Stimulated activated CD4-positive, alpha-beta T cell treated with anti-CD3 and anti-CD28 coated beads, Interleukin-1b, Interleukin-23, amount 100 ng/mL, for 4 hours (primary cell): ENCODE measurements at places on chromosomes 13 and 19.

DNA sequence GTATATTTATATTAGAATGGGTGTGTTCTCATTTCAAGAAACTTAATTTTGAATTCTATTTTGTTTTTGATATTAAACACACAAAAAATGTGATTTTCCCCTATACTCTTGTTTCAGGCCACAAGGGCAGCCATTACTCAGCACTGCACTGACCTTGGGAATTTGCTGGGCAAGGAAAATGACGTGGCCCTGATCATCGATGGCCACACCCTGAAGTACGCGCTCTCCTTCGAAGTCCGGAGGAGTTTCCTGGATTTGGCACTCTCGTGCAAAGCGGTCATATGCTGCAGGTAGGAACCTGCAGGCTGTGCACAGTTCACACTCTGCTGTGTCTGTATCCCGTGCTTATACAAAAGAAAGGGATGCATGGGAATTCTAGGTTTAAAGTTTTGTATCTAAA, 327.3 kb downstream of the ATP8A2 start:
- no peak for DNase-seq

DNA sequence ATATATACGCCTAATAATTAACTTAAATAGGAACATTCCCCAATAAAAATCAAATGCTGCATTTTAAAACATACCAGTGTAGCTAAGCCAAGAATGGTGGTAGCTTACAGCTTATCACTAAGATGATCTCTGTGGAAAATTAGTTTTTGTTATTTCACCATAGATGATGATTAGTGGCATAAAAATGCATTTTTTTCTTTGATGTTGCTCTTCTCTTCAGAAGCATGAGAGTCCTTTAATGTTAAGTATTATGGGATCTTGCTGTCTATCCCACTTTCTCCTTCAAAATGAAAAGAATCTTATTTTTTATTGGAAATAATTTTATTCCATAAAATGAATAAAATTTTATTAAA, 731.0 kb downstream of the SLITRK1 start:
- DNase-seq: no peak

DNA sequence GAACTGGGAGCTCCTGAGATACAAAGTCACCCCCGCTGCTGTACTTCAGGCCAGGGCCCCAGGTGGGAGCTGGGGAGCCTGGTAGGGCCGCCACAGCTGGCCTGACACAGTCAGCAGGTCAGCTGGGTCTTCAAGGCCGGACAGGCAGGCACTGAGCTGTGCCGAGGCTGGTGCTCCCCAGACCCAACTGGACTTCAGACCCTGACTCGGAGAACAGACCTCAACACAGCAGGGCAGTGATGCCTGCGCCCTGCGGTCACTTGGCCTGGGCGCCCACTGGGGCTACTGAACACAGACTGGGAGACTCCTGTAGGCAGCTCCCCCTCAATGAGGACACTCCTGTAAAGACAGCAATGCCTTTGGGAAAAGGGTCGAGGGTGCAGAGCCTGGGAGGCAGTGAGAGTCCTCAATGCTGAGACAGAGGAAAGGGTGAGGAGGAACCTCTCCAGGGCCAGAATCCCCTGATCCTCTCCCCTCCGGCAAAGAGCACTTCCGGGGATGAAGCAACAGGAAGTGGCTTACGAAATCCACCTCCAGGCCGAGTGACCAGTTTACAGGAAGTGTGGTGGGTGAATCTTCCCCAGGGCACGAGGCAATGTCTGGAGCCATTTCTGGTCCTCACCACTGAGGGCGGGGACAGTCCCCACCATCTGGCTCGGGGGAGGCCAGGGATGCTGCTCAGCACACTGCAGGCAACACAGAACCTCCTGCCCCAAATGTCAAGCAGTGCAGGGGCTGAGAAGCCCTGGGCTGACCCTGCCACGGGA, 40.8 kb upstream of the ISYNA1 start:
- peak; percentile 37 for DNase-seq

DNA sequence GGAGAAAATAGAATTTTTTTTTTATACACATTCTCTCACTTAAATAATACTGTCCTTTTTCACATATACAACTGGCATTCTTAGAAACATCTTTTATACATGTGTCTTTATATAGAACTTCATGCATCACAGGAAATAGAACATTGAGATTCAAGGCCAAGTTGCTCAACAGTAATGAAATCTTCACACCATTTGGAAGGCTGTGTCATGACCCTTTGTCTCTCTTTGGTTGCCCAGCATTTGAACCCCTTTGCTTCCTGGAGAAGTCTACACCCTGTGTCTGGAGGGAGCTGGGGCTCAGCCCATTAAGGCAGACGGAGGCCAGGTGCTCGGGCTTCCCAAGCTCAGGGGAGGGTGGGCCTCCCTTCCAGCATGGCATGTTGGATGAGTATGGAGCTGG, 41.1 kb downstream of the B3GLCT start:
- no peak for DNase-seq

DNA sequence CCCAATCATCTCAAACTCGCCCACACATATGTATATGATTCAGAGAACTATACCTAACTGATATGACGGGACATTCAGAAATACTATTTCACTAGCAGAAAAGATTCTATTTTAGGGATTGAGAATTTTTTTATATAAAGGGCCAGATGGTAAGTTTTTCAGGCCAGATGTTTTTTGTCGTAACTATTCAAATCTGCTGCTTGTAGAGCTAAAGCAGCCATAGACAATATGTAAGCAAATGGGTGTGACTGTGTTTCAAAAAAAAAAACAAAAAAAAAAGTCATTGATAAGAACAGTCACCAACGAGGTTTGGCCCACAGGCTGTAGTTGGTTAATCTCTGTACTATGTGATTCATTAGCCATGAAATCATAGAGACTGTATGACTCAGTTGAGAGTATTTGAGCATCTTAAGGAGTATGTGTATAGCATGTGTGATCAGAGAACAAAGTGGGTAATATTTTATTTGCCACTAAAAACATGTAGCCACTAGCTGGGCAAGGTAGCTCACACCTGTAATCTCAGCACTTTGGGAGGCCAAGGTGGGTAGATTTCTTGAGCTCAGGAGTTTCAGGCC, 2724.7 kb downstream of the PCDH9 start:
- DNase-seq: no peak

DNA sequence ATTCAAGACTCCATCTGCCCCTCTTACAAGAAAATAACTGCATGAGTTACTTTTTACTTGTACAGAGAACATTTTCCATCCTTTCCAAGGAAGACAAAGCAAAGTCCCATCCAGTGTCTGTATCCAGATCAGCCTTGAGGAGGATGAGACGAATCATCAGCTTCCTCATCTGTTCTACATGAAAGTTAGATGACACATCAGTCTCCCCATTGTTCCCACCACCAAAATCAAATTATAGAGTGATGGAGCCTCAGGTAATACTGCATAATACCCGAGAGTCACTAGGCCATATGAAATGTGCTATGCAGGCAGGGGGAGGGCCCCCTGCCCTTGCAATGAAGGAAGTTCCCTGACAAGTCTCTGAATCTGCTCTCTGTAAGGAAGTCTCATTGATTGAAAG, 1244.6 kb upstream of the SLC10A2 start:
- DNase-seq: no peak

DNA sequence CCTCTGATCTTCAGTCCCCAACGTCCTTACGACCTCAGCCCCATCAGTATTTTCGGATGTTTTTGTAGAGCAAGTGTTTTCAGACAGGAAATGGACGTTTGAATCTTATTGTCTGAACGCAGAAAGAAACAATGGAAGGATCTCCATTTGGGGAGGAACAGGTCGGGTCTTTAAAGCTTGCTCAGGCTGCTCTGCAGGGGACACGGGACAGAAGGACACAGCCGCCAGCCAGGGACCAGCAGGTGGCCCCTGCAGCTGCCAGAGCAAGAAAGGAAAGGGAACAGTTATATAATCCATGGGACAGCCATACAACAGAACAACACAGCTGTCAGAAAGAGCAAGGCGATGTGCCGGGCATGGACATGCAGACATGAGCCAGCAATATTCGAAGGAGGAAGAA, 18.5 kb upstream of the IGLON5 start:
- DNase-seq: no peak

DNA sequence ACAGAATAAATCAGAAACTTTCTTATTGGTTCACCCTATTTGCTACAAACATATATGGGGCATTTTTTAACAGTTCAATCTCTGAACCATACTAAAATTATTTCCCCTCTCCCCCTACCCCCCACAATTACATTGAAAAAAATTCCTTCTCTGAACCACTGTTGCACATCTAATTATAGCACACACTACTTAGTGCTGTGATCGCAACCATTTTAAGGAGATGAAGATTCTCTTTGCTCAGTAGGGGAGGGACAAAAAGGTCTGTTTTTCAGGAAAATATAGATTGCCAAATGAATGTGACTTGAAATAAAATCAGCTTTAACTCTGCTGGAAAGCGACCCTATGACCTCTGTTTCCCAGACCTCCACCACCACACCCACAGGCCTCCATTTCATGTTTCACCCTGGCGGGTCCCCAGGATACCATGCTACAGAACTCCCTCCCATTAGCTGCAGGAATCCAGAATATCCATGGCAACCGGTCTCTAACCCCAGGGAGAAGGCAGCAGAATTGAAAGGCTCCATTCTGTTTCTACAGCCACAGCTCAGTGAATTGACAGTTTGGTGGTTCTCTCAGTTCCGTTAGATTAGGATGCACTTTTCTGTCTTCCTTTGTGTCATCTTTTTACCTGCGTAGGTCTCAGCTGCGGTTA, 286.3 kb downstream of the TBC1D4 start:
- no peak for DNase-seq

- DNase-seq: no peak
Observed at GRCh38 chr19:1648920-1649541, 3.4 kb downstream of the TCF3 start.

DNA sequence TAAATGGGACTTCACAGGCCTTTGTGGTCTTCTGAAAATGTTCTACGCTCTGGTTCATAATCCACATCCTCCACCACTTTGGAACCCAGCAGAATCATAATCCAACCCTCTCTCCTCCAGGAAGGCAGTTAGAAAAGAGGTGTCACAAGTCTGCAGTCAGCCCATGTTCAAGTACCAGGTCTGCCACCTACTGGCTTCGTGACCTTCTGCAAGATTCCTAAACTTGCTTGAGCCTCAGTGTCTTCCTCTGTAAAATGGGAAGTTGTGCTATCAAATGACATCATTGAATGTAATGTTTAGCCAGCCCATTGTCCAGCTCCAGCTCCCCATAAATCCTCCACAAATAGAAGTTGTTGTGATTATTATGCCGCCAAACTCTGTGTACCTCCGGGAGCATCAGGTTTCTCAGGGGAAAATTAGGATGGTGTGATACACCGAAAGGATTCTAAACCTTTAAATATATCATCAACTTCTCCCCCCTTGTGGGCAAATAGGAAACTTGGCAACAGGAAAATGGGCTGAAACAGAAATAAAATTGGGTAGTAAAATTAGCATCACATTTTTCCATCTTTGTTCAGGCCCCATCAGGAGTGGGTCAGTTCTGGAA, 109.7 kb downstream of the NUFIP1 start:
- no peak for DNase-seq

DNA sequence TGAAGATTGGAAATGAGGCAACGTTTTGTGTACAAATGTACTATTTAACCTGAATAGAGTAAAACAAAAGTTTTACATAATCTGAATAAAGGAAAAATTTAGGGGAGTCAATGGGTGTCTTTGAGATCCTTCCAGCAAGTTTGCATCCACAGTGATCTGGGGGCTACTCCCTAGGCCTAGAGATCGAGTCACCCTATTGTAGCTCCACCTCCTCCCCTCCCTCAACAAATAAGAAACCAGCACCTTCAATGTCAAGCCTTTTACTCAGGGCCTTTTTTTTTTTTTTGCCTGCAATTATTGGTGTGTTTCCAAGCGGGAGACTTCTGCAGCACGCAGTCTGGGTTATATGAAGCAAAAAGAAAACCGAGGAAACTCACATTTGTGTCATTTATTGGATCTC, 16.3 kb upstream of the RAP2A start:
- no peak for DNase-seq

DNA sequence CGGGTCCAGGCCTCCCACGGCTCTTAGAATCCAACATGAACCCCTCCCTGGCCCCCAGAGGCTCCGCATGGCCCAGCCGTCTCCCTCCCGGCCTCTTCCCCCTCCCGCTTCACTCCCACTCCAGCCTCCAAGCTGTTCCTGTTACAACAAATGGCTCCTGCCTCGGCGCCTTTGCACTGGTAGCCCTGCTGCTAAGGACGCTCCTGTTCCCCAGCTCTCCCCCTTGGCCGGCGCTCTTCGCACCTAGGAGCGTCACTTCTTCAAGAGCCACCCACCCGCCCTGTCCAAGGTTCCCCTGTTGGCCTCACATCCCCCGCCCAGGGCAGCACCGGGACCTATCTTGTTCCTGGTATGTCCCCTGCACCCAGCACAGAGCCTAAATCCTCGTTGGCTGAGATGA, 9.4 kb downstream of the CCDC124 start:
- no peak for DNase-seq

GRCh38 chr13:111209613-111210012, 94.5 kb downstream of the ARHGEF7 start:
- DNase-seq: no peak

DNA sequence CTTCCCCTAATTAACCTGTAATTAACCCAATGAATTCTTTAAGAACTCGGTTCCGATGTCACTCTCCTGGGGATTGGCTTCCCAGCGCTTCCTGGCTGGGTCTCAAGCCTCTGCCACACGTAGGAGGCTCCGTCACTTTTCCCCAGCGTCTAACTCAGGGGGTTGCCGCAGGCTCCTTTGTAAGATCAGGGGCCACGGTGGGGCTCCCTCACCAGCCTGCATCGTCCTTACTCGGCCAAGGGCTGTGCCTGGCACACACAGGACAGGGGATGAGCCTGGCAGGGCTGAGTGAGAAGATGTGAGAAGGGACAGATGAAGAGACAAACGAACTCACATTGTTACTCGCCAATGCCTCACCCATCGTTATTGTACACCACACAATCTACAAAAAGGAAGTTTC, 20.9 kb upstream of the ATP11A start:
- DNase-seq: no peak

- no peak for DNase-seq
Observed at GRCh38 chr13:110359840-110360301, 52.8 kb downstream of the COL4A2 start.

DNA sequence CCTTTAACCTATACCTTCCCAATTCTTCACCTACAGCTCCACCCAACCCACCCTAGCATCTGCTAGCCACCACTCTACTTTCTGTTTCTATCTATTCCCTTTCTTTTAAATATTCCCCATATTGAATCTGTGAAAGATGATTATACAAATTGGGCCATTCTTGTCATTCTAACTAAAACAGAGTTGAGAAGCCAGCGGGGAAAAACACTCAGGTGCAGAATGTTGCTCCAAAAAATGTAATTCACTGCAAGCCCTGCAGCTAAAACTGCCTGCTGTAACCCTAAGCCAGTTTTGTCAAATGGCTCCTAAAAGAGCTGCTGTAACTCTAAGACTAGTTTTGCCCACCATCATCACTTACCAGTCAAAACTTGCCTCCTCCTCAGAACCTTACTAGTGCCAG, 1468.6 kb upstream of the MIR17HG start:
- no peak for DNase-seq
